Activated T-cell treated with anti-CD3 and anti-CD28 coated beads for 24 hours (primary cell): ENCODE measurements at places on chromosomes 1 and 21.

DNA sequence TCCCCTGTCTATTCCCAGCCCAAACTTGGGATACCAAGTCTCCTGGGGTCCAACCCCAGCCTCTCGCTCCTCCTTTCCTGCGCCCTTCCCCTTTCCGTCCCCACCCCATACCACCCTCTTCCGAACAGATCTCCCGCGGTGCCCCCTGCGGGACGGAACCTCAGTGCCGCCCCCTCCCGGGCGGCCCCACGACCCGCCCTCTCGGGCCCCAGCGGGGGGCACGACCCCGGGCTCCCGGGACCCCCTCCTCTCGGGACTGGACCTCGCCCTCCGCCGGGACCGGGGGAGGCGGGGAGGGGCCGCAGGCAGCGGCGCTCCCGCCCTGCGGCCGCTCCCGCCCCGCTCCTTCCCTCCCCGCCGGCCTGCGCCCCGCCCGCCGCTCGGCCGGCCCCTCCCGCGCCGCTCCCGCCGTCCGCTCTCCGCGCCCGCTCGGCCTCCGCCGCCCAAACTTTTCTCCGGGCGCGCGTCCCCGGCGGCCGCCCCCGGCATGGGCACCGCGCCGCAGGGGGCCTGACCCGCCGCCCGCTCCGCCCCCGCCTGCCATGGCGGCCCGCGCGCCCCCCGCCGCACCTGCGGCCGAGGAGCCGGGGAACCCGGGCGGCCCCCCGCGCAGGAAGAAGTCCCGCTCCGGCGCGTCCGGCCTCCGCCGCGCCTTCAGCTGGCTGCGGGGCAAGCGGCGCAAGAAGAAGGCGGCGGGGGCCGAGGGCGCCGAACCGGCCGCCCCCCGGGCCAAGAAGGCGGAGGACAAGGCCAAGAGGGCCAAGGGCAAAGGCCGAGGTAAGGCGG is 39.0 kb upstream of the SYNC start:
- no peak for DNase-seq

GRCh38 chr1:6745073-6745472 is 40.2 kb upstream of the CAMTA1 start:
- DNase-seq = no peak

GRCh38 chr1:116308276-116308675 is 64.8 kb upstream of the ATP1A1 start:
- no peak for DNase-seq

DNA sequence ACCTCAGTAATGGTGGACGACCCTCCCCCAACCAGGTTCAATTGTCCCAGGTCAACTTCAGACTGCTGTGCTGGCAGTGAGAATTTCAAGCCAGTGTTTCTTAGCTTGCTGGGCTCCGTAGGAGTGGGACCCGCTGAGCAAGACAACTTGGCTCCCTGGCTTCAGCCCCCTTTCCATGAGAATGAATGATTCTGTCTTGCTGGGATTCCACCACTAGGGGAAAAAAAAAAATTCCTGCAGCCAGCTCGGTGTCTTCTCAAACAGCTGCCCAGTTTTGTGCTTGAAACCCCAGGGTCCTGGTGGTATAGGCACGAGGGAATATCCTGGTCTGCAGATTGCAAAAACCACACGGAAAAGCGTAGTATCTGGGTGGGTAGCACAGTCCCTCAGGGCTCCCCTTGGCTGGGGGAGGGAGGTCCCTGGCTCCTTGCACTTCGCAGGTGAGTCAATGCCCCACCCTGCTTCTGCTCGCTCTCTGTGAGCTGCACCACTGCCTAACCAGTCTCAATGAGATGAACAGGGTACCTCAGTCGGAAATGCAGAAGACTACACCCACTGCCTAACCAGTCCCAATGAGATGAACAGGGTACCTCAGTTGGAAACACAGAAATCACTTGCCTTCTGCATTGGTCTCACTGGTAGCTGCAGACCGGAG is 41.5 kb downstream of the GBP6 start:
- DNase-seq = no peak

GRCh38 chr1:191886977-191887376 is 271.3 kb upstream of the RGS18 start:
- no peak for DNase-seq

GRCh38 chr1:218468711-218469110 is 123.6 kb downstream of the TGFB2 start:
- no peak for DNase-seq

- no peak for DNase-seq
Measured at GRCh38 chr1:221719987-221720386, 21.9 kb downstream of the DUSP10 start.

DNA sequence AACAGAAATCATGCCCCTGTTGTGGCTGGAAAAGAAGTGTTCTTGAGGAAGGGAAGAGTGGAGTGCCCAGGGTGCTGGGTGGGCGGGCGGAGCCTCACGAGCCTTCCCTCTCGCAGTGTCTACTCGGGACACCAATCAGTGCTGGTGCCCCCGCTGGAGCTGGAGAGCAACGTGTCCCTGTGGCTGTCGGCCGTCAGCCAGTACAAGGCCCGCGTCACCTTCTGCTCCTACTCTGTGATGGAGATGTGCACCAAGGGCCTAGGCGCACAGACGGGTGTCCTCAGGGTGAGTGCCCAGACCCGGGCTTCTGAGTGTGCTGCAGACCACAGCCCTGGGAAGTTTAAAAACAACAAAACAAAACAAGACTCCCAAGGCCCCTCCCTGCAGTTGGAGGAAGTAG is 47.4 kb downstream of the S100B start:
- DNase-seq = no peak

DNA sequence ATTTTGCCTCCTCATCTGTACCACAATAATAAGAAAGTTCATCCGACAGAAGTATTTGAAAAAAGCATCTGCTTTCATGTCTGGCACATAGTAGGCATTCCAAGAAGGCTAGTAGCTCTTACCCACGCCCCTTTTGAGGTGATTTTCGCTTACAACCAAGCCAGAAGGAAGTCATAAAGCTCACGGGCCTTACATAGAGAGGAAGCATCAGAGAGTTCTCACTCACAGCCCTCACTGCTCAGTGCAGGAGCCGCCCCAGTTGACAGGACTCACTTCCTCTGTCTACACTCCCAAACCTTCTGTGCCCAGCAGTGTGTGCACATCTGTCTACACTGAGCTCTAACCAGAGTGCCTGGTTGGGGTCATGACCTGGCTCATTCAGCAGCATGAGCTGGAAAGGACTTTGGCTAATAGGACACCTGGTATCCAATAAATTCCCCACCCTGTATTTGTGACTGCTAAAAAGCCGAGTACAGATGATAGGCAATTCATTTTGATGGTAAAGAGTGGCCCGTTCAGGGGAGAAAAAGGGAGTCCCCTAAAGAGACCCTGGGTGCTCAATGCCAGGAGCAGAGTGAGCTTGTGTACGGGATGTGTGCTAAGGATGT is 36.8 kb upstream of the DUSP10 start:
- DNase-seq = no peak

DNA sequence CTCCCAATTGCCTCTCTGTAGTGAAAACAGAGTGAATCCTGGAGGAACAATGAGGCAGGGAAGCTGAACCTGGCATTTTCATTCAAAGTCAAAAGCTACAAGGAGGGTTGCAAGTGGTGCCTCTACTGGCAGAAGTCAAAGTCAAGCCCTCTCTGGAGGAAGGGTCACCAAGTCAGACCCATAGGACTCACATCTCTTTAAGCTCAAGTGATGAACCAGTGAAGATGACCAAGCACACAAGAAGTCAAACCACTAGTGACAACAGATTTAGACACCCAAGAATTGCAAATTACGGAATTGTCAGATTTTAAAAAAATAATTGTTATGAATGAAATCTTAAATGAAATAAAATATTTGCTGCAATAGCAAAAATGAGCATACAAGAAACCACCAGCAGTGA is 81.1 kb upstream of the ATP1B1 start:
- DNase-seq = no peak

- DNase-seq = peak; percentile 62
Measured at GRCh38 chr21:17512253-17513213, at the start of gene CXADR. CXADR (plus strand) TSS chr21:17513043; CDS start chr21:17513130, 87 bp downstream.

GRCh38 chr1:206551296-206551985 is 44.1 kb downstream of the RASSF5 start:
- no peak for DNase-seq

DNA sequence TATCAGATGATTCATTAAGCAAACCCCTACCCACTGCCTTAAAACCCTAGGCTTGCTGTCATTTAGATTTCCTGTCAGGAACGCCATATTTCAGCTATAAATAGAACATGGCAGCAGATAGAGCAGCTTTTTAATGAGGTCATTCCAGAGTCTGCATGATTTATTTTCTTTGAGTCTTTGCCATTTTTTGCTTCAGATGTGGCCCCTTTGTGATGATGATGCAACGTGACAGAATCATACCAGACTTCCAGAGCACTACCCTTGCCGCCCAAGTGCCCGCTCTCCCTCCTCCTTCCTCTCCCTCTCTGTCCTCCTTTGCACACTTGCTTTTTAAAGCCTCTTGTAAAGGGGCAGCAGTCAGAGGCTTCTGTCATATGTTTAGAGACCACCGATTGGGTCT is 55.5 kb upstream of the TRIM67 start:
- no peak for DNase-seq

GRCh38 chr1:95002540-95003432 is 70.0 kb downstream of the ALG14 start:
- no peak for DNase-seq

DNA sequence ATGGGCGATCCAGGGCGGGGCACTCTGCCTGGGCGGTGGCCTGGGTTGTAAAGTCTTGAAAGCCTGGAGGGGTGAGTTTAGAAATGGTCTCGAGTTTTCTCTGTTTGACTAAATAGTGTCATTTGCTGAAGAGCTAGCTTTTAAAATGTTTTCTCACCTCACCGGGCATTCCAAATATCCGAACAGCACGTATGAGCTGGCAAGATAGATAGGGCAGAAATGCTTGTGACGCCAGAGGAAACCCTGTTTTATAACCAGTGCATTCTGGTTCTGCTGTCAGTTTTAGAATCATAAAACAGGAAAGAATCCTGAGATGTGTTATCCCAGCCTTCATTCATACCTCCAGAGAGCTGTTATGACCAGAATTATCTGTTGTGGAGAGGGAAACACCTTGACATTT is 725 bp downstream of the RTCA start:
- no peak for DNase-seq

- peak; percentile 48 for DNase-seq
Measured at GRCh38 chr1:15584489-15585363, at the start of gene AGMAT. AGMAT (minus strand) TSS chr1:15585051; CDS start chr1:15584967, 84 bp downstream.

DNA sequence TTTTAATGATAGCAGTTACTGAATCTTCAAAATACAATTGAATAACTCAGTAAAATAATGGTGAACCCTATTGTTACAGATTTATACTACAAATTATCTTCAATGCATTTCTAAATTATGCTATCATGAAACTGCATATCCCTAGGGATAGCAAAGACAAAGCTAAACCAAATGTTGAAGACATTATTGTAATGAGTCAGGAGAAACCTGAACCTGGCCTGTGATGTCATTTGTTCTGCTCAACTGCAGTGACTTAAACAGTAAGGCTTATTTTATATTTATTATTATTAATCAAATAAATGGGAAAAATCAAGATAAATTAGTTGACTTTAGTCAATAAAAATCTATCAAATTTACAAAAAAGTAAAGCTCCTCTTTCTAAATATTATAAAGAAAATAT is 100.3 kb downstream of the UCHL5 start:
- no peak for DNase-seq

- no peak for DNase-seq
Measured at GRCh38 chr1:40955266-40955665, 24.2 kb upstream of the CTPS1 start.

- DNase-seq = no peak
Measured at GRCh38 chr1:107145637-107146036, 4.8 kb downstream of the NTNG1 start.
